AML-193 (cell line): ENCODE measurements at places on chromosomes 4 and X.

- DNase-seq = no peak
Measured at GRCh38 chrX:20221902-20222301, 44.8 kb downstream of the RPS6KA3 start.

DNA sequence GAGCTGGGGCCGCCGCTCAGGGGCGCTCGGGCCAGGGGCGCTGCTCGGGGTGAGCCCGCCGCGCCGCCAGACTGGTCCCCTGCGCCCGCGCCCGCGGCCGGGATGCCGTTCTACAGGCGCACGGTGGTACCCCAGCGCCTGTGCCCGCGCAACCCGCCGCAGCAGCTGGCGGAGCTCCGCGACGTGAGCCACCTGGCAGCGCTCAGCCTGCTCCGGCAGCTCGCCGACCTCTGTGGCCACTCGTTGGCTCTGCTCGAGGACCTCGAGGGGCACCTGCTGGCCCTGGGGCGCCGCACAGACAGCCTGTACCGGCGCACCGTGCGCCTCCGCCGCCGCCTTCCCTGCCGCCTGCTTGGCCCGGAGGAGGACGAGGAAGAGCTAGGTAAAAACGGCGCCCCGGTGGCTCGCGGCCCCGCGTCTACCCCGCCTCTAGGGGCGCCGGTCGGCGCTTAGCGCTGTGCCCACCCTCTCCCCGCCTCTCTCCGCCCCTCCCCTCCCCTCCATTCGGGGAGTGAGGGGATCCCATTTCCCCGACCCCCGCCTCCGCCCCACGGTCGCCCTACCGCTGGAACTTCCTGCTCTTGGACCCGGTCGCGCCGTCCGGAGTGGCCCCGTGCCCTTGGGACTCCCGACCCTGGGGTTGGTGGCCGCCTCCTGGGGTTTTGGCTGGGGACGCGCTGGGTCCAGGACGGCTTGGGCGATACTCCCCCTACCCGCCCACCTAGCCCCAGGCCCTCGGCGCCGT, 513 bp downstream of the NHSL2 start:
- no peak for DNase-seq

DNA sequence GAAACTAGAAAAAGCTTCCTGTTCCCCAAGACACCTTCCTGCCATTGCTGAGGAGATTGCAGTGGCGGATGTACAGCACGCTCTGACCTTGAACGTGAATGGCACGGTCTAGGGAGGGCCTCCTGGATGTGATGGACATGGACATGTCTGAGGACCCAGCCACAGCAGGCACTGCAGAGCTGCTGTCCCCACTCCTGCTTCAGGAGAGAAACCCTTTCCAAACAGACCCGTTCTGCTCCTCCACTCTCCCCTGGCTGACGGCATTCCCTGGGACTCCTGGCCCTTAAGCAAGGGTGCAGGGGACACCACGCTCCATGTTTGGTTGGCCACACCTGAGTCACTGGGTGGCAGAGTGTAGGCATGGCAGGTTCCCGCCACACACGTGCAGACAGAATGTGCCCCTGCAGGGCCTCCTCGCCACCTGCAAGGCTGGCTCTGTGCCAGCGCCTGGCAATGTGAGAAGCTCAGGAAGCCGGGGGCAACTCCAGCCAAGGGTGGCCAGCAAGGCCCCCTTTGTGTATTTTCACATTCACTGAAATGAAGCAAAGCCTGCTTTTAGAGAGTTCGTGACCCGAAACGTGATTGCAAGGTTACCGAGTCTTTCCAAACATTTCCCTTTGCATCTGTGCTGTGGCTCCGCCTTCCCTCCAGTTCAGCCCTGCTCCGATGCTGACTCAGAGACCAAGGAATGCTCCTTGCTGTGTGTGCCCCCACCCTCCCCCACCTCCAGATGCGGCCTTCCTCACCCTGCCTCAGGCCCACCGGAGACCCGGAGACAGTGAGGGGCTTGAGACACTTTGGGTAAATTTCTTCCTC, 46.1 kb downstream of the HTRA3 start:
- no peak for DNase-seq

GRCh38 chrX:139475432-139475831, 55.1 kb upstream of the F9 start:
- no peak for DNase-seq

- peak; percentile 18 for DNase-seq
Measured at GRCh38 chrX:8743126-8743732, 11.3 kb upstream of the ANOS1 start.

DNA sequence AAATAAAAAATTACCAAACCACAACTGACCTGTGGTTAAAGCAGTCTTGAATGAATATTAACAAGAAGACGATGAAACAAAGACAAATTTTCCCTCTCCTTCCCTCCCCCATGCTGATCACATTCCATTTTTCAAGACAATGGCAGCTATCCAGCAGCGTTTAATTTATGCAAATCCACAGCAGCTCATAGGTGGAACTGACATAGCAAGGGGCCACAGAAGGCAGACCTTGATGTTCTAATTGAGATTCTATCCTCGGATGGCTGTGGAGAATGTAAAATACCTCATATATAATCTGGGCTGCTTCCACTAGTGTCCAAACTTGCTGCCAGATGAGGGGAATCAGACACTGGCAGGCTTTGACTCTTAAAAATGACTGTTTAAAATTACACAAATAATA, 211.5 kb downstream of the CHRDL1 start:
- no peak for DNase-seq

DNA sequence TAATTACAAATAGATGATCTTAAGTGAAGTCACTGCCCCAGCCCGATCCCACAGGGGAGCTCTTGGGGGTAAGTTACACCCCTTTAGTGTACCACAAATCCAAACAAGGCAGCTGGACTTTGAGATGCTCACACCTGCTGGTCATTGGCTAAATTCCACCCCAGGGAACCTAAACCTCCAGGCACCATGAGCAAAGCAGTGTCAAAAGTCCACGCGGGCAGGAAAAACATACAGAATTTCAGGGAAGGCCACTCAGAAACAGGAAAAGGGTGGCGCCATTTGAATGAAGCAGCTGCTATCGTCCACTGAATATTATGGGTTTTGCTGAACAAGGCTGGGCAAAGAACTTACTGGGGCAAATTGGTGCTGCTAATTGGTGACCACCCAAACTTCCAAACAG, 30.9 kb downstream of the SUPT20HL1 start:
- no peak for DNase-seq

GRCh38 chr4:126541820-126542219, 1090.9 kb upstream of the INTU start:
- no peak for DNase-seq

GRCh38 chr4:20192736-20193135, 59.0 kb upstream of the SLIT2 start:
- no peak for DNase-seq

GRCh38 chrX:48698306-48698705, 1.8 kb downstream of the SUV39H1 start:
- no peak for DNase-seq

GRCh38 chr4:1998296-1998695, 10.5 kb downstream of the NELFA start:
- DNase-seq = no peak

- DNase-seq = no peak
Measured at GRCh38 chr4:145827885-145828284, 110.7 kb downstream of the ZNF827 start.

- no peak for DNase-seq
Measured at GRCh38 chr4:137674066-137674465, 141.8 kb upstream of the PCDH18 start.

- no peak for DNase-seq
Measured at GRCh38 chr4:108391701-108392455, 223.1 kb upstream of the LEF1 start.
